ENCODE measurements at places on chromosomes 1 and 21. TPM values are rescaled to one million over a fixed set of nuclear protein-coding genes. Genes with fewer than 3 reads are reported as not detected.

Gene SV2A
- 9.6 TPM for total RNA-seq

Gene OXCT2
- 1.9 TPM for total RNA-seq

Gene SPRR3
- not detected for total RNA-seq

Gene CD1E
- not detected for total RNA-seq

Gene SLC35F3
- total RNA-seq, result 0.70 TPM

Gene KIF26B
- total RNA-seq, result not detected

GRCh38 chr21:31905503-31906451 is 33.0 kb downstream of the HUNK start:
- no peak for DNase-seq

DNA sequence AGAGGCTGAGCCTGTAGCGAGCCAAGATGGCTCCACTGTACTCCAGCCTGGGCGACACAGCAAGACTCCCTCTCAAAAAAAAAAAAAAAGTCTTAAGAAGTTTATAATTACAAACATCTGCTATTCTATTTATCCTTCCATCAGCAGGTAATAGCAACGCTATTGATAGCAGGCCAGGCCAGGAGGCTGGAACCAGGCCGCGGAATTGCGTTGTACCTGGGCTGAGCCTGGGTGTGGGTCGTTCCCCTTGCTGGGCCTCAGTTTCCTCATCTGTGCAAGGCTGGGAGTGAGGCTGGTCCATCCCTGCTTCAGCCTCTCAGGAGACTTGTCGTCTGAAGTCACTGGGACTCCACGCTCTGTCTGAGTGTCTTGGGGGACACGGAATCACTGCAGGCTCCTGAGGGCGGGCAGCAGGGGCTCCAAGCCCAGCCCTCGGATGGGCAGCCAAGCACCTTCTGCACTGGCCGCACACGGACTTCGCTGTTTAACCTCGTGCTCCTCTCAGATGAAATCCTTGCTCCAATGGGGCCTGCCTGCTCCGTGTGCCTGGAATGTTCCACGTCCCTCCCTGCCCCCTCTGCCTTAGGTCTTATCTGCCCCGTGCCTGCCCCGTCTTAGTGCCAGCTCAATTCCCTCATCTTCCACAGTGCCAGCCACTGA is 103.9 kb upstream of the C1orf174 start:
- DNase-seq, result no peak

DNA sequence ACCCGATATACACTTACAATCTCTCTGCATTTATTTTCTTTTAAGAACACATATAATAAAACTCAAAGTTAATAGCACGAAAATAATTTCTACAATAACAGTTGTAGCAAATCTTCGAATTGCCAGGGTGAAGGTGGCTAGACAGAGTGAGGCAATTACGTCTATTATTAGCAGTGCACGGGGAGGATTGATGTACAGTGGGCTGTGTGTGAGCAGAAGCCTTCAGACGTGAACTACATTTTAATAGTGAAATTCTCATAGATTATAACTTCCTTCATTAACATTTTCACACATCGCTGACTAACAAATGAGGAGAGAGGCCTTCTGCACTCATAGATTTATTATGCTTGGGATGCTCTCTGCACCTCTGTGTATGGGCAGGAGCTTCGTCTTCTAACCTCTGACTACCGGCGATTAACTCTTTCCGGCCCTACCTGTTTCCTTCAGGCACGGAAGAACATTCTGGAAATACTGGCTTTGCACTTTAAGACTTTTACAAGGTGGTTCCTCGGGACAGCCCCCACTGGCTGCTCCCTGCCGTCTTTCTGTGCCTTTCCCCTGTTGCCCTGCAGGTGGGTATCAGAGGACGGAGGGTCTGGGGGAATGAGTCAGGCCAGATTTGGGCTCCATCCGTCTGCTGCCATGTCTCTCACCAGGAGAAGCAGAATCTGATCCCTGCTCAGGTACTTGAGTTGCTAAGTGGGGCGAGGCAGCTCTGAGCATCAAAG is 200.5 kb downstream of the CAMTA1 start:
- DNase-seq, result no peak

- DNase-seq, result no peak
Observed at GRCh38 chr1:206952171-206952570, 5.9 kb upstream of the PIGR start.

DNA sequence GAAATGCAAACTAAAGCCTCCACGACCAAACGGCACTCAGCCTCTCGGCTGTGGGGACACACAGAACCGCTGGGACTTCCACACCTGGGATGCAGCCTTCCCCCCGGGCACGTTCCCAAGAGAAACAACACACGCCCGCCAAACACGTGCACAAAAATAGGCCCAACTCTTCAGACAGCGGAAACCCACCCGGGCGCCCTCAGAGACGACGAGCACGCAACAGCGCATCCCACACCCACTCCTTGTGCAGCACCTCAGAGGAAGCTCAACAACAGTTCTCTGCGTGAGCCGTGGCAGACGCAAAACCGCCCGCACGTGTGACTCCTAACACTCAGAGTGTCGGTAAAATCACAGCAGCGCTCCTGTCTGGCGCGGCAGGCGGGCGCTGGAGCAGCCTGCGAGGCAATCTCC is 5.3 kb downstream of the C1orf159 start:
- no peak for DNase-seq

- no peak for DNase-seq
Observed at GRCh38 chr1:84370831-84371394, 27.4 kb upstream of the DNASE2B start.

DNA sequence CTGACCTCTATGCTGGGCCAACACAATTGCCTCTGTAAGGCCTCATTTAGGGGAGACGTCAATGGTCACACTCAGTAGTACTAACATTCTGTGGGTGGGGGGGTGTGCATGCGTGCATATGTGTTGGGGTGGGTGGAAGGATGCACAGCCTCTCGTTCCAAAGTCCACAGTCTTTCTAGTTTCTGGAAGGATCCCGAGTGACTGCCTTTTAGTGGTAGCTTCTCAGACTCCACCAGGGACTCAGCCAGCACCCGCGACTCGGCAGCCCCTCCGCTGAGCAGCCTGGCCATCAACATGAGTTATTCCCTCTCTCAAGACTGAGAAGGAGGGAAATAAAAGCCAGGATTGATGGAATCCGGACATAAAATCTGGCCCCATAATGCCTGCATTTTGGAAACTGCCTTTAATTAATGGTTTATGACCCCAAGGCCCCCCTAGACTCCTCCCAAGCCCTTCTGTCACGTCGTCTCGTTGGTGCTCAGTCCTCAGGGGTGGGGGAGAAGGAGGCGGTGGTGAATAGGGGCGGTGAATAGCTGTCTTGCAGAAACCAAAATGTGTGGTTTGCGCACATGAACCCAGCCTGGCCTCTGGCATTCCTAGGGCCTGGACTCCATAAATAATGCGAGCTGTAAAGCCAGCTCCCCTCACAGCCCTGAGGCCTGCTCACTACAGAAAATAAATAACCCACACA is 65.1 kb upstream of the TMEM51 start:
- no peak for DNase-seq

DNA sequence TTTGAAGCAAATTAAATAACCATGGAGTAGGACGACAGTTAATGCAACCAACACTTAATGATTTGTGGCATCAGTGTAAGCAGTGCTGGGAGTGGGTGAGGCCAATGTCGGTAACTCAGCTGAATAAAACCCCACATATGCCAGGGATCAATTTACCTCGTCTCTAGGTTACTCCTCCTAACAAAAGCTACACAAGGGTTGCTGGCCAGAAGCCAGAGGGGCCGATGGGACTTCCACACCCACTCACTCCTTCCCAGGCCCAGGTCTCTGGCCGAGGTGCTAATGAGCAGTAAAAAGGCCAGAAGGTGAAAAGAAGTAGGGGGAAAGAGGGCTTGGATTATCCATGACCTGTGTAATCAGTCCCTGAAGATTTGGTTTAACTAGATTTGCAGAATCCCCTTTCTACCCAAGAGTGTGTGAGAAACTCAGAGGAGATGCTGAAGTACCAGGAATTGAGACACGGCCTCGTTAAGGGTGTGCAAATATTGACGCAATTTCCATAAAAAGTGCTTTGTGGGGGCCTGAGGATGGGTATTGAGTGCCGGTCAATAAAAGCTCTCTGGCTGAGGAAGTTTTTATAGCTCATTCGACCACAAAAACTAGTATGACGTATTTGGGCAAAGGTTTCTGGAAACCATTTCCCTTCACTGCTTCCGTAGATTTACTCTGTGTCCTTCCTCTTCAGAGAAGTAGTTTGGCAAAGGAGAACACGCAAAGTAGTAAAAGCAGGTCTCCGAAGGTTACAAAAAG is 145.5 kb downstream of the TBX15 start:
- no peak for DNase-seq
